IMR-90 (cell line): ENCODE measurements at places on chromosomes 5 and 9. TPM values are rescaled to one million over a fixed set of nuclear protein-coding genes. Genes with fewer than 3 reads are reported as not detected.
A peak's percentile ranks its signal among the peaks of the same experiment; 100 is the strongest.

- DNase-seq: no peak
Observed at GRCh38 chr5:116439905-116440304, 134.7 kb downstream of the SEMA6A start.

GRCh38 chr9:104258296-104259011 lies 164.3 kb downstream of the SMC2 start:
- no peak for DNase-seq

Gene UGT3A2
- not detected in 2 replicates for total RNA-seq

- peak; percentile 19 for DNase-seq
Observed at GRCh38 chr9:107425101-107426025, 64.2 kb downstream of the KLF4 start.

- no peak for DNase-seq
Observed at GRCh38 chr9:98995059-98995671, 51.5 kb downstream of the COL15A1 start.

DNA sequence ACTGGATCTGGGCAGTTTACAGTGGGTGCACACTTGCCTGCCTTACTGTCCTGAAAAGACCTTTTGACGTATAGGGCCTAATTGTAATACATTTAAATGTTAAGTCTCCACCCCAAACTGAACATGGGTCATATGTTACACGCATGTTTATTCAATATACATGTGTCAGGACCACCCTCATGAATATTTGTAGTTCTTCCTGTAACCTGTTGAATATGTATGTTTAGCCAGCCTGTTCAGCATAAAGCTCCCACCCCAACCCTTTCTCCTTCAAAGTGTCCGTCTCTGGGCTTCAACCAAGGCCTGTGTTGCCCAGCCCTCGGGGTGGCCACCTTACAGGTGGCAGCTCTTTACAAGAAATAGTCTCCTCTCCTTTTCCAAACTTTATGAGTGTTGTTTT lies 180.9 kb upstream of the DAP start:
- DNase-seq: no peak

- peak; percentile 37 for DNase-seq
Observed at GRCh38 chr5:126044111-126044668, 379.0 kb upstream of the GRAMD2B start.

DNA sequence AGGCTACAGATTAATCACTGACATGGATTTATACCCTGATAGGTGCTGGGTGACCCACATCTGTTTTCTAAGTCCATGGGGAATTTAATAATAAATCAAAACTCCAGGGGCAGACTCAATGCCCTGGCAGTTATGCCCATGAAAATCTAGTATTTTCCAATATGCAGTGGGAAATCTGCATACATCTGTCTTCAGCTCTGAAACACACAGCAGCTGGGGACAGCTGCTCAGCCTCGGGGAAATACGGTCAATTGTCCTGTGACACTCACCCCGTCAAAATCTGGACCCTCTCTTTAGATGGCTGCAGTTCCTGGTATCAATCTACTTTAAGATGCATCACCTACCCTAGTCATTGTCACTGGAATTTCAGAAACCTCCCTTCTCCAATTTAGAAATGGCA lies 12.7 kb upstream of the C1QTNF3 start:
- no peak for DNase-seq

GRCh38 chr5:643351-643801 lies 31.2 kb downstream of the CEP72 start:
- DNase-seq: no peak

DNA sequence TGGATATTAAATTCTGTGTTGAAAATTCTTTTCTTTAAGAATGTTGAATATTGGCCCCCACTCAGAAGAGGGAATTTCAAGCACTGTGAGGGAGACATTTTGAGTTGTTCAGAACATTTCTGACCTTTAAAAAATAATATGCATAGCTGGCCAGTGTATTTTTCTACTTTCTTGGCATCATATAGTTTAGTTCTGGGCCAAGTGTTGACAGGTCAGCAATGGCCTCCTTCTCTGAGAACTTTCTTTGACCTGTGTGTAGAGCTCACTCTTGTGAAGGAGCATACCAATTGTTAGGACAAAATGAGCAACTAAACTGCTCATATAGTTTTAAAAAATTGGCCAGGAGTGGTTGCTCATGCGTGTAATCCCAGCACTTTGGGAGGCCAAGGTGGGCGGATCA lies 376.0 kb downstream of the LRRC70 start:
- DNase-seq: no peak

Gene TAS2R1
- total RNA-seq: not detected in 2 replicates

DNA sequence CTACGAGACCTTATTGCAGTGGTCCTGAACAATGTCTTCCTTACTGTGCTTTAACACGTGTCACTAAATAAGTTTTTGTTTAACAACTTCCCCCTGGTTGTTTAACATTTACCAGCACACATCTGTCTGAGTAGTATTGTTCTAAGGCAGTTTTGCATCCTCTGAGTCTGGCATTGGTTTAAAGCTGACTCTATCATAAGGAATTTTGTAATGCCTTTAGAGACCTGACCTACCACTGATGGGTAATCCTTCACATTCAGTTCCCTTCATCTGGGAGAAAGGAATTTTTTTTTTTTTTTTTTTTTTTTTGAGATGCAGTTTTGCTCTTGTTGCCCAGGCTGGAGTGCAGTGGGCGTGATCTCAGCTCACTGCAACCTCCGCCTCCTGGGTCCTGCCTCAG lies 20.0 kb upstream of the PCAT7 start:
- no peak for DNase-seq

DNA sequence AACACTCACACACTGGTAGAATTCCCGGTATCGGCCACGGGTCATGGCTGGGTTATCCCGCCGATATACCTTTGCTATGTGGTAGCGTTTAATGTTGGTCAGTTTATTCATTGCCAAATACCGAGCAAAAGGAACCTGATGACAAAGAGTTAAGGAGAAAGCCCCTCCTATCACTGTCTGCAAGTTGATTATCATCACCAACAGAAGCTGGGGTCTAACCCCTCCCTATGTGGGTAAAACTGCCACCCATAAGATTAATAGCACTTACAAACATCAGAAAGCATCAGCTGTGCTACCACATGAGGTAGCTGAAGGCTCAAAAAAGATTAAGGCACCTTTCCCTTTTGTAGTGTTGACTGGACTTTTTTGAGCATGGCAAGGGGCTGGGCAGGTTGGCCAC lies 5.6 kb upstream of the DND1 start:
- no peak for DNase-seq

- no peak for DNase-seq
Observed at GRCh38 chr9:131480258-131480657, 22.5 kb upstream of the POMT1 start.

- DNase-seq: peak; percentile 88
Observed at GRCh38 chr9:22683700-22684075, 237.1 kb downstream of the DMRTA1 start.

GRCh38 chr5:31682851-31683250 lies 43.9 kb downstream of the PDZD2 start:
- no peak for DNase-seq

Gene SMIM27
- total RNA-seq: 1.1 and 2.5 TPM in 2 replicates
